ENCODE measurements at places on chromosomes 5 and 9.

GRCh38 chr5:59800347-59800893 is 93.1 kb downstream of the PDE4D start:
- DNase-seq: no peak

DNA sequence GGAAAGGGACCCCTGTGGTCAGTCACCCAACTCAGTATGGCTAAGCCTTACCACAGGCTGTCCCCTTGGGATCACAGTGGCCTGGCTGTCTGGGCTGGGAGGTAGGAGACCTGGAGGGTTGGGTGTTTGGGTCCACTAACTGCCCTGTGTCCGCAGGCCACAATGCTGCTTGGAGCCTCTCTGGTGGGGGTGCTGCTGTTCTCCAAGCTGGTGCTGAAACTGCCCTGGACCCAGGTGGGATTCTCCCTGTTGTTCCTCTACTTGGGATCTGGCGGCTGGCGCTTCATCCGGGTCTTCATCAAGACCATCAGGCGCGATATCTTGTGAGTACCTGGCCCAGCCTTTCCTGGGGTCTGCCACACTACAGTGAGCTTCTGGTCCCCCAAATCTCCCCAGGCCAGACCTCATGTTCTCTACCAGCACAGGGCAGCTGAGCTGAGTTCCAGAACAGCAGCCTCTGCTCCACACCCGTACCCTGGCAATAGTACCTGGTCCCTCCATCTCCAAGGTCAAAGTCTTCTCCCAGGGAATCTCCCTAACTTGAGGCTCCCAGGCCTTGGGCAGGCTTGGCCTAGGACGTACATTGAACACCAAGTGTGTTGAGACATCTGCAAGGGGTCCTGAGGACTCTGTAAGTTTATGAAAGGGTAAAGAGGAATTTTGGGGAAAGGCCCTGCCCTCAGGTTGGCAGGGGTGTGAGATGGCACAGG is 2.8 kb downstream of the SLC27A4 start:
- no peak for DNase-seq

- DNase-seq: no peak
Observed at GRCh38 chr9:6870650-6871477, 113.1 kb downstream of the KDM4C start.

DNA sequence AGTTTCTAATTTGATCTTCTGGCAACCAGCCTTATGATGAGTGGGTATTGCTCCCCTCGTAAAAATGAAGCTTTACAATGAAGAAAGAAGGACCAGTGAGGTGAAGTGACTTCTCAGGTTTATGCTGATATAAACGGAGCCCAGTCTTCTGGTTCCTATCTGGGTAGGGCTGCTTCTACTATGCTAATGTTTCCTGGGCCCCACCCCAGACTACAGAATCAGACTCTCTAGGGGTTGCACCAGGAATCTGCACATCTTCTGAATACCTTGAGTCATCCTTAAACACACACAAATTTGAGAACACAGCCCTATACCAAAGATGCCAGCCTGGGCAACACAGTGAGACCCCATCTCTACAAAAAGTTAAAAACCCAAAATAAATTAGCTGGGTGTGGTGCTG is 16.2 kb downstream of the BTF3 start:
- DNase-seq: no peak

DNA sequence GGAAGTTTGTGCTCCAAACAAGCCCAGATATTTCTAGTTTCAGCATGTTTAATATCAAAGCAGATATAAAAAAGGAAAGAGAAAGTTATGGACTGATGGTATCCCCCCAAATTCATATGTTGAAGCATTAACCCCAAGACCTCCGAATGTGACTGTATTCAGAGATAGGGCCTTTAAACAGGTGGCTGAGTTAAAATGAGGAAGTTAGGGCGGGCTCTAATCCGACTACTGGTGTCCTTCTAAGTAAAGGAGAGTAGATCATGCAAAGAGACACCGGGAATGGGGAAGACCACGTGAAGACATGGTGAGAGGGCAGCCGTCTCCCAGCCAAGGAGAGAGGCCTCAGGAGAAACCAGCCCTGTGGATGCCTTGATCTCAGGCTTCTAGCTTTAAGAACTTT is 324.1 kb upstream of the KIF2A start:
- DNase-seq: no peak

- no peak for DNase-seq
Observed at GRCh38 chr9:130107955-130108354, 54.2 kb downstream of the GPR107 start.

DNA sequence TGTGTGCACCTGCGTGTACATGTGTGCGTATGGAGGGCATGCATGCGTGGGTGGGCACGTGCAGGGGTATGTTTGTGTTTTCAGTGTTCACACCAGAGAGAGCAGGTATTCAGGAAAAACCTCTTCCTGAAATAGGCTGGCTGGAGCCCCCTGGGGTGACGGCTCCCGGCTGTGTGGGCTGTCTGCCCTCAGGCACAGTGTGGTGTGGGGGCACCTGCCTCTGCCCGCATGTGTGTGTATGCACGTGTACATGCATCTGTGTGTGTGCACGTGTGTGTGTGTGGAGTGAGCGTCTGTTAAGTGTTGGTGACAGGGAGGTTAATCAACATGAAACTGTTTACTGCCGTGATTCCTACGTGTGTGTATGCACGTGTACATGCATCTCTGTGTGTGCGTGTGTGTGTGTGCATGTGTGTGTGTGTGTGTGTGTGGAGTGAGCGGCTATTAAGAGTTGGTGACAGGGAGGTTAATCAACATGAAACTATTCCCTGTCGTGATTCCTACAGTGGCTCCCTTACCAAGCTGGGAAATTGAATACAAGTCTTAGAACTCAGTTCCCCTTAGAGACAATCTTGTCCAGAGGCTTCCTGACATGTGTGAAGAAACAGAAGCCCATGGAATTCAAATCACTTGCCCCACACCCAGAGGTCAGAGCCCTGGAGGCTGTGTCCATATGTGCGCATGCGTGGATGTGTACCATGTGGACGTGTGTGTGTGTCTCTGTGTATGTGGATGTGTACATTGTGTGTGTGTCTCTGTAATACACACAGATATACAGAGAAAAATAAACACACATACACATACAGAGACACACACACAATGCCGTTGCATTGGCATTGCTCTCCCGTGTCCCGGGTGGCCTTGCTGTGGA is 372.4 kb upstream of the IRX4 start:
- no peak for DNase-seq

GRCh38 chr9:81459591-81459990 is 229.8 kb downstream of the TLE1 start:
- DNase-seq: no peak

- DNase-seq: no peak
Observed at GRCh38 chr5:19739671-19740070, 248.3 kb downstream of the CDH18 start.

GRCh38 chr5:27465140-27465539 is 426.8 kb upstream of the CDH9 start:
- DNase-seq: no peak

GRCh38 chr5:43661102-43661501 is 58.1 kb downstream of the NNT start:
- peak; percentile 34 for DNase-seq

- peak; percentile 31 for DNase-seq
Observed at GRCh38 chr5:148848393-148849031, 22.1 kb downstream of the ADRB2 start.

- peak; percentile 85 for DNase-seq
Observed at GRCh38 chr9:120931231-120932085, 4.9 kb upstream of the TRAF1 start.

DNA sequence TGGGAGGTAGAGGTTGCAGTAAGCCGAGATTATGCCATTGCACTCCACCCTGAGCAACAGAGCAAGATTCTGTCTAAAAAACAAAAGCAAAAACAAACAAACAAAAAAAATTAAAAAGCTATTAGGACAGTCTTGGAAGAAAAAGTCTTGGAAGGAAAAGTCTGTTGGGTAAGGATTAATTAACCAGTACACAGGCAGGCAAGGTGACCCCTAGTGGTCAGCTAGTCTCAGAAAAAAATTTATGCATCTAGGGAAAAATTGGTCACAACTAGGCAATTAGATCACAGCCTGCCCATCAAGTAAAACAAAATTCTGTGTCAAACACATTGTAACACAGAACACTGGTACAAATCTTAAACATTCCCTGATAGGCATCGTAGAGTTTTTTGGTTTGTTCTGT is 6.7 kb upstream of the ANKRD18B start:
- peak; percentile 33 for DNase-seq

DNA sequence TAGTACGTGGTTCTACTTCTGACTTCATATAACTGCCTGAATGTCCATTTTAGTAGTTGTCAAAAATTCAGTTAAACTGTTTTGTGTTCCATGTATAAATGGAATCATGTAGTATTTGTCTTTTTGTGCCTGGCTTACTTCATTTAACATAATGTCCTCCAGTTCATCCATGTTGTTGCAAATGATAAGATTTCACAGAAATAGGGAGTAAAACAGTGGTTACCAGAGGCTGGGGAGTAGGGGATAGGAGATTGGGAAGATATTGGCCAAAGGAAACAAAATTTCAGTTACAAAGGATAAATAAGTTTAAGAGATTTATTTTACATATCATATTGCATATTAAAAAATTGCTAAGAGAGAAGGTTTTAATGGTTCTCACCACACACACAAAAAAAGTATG is 425.0 kb upstream of the MEF2C start:
- no peak for DNase-seq

DNA sequence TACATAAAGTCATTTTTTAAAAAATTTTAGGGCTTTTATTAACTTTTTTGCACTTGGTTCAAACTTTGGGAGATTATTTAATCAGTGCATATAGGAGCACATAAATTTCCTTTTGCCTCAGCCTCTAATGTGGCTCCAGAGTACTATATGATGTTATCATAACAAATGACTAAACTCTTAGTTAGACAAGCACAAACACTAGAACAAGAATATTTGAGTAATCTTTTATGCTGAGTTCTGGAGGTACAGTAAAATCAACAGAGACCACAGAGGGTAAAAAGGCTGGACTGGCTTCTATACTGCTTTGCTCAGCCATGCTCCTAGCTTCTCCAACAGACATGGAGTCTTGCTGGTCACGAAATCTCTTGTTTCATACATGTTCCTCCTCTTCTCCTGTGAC is 52.5 kb upstream of the SGCD start:
- DNase-seq: no peak

- no peak for DNase-seq
Observed at GRCh38 chr9:71250581-71250980, 129.2 kb upstream of the TRPM3 start.

DNA sequence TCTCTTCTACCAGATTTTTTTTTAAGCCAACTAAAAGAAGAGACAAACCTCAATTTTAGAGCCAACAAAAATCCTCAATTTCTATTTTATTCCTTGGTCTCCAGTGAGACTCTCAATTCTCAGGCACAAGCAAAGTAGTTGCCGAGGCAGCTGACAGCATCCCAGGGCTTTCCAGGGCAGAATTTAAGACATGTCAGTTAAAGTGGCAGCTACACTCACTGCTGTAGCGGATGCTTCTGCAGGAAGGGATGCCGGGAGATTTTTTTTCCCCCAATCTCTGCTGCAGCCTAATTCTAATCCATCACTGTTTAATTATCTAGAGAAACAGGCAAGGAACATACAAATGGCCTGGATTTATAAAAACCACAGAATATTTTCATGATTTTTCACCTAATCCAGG is 57.0 kb downstream of the TTC39B start:
- no peak for DNase-seq

DNA sequence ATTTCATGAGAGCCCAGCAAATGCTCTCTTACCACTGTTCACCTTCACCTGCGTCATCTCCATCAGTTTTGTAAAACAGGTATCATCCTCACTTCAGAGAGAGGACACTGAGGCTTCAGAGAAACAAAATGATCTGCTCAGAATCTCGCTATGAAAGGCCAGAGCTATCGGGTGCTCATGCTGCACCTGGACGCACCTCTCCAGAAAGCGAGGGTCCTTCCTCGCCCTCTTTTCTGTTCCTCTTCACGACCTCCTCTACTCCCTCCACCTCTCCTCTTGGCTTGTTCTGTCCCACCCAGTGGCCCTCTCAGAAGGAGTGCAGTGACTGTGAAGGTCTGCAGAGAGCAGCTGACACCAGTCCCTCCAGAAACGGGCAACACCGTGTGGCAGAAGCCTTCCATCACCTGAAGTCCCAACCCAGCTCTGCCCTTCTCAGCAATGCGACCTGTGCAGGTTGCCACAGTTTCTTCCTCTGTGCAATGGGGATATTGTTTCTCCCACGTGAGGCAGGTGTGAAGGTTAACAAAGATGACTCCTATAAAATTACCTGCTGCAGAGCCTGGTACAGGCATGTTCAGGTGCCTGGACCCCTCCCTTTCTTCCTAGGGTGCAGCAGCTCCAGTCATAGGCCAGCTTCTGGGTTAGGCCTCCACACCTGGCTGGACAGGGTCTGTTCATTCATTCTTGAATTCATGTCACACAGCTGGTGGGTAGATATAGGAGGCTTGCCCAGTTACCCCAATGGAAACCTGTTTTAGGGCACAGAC is 45.3 kb upstream of the ANGPTL2 start:
- DNase-seq: no peak

DNA sequence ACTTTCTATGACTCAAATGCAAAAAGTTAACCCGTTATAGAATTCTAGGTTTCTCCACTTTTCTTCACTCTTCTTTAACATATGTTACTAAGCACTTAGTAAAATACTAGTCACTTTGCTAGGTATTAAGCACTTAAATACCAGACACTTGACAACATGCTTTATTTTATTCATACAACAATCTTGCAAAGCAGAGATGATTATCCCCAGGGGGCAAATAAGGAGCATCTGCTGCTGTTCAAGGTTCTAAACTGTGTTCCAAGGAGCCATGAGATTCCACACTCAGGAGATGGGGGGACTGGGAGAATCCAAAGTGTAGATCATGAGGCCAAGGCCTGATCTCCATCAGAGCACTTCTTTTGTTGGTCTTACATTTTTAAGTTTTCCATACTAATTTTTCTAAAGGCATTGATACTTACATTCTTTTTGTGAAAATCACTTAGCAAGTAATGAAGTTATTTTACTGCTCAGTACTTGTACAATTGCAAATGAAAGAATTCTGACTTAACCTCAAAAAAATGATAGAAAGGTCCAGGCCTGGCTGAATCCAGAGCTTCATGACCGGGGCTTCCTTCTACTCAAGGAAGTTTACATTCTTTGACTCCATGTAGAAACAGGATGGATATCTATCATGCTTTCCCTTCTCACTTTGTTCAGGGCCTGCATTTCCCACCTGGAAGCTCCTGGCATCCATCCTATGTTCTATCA is 504.4 kb upstream of the WWC1 start:
- DNase-seq: no peak

DNA sequence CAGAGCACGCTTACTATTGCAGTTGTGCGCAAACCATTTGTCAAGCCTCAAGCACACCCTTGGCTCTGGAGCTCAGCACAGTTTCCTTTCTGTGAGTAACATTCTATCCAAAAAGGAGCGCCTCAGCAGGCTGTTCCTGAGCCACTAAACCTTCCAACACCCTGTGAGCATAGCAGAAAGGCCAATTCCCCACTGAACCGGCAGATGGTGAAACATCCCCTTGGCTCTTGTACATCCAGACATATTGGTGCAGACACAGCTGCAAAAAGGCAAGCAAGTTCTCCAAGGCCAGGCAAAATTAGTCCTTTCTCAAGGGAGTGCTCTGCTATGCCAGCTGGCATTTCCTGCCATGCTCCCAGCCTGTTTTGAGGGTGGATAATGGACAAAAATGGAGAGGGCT is 44.1 kb upstream of the CEMIP2 start:
- no peak for DNase-seq

Data from activated CD4-positive, alpha-beta T cell treated with anti-CD3 and anti-CD28 coated beads, Interleukin-2, Interleukin-6, amounts not matched to agents 100 ng/mL and 50 ng/mL, durations not matched to agents 16 hours and 8 hours (primary cell).